ENCODE measurements at places on chromosomes 13 and 19.

DNA sequence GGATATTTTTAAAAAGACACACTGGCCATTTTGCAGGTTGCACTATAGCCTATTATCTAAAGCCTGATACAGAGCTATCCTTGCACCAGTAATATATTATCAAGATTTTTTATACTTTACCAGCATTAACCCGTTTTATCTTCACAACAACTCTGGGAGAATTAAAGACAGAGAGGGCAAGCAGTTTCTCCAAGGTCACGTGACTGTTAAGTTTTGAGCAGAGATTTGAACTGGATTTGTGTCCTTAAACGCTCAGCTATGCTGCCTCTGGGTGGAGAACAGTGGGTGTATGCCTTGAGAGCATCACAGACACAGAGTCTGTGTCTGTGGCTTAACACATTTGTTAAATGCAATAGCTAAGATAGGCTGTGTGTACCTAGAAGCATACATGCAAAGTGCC, 147.2 kb downstream of the MYO16 start:
- DNase-seq = no peak

- peak; percentile 74 for DNase-seq
Measured at GRCh38 chr19:51948975-51949374, 21.7 kb downstream of the ZNF613 start.

GRCh38 chr19:36140304-36141038, 605 bp downstream of the CAPNS1 start:
- peak; percentile 40 for DNase-seq

- no peak for DNase-seq
Measured at GRCh38 chr13:40270726-40271125, 395.7 kb downstream of the FOXO1 start.

- DNase-seq = peak; percentile 57
Measured at GRCh38 chr13:44437356-44438233, 64.0 kb downstream of the SERP2 start.

DNA sequence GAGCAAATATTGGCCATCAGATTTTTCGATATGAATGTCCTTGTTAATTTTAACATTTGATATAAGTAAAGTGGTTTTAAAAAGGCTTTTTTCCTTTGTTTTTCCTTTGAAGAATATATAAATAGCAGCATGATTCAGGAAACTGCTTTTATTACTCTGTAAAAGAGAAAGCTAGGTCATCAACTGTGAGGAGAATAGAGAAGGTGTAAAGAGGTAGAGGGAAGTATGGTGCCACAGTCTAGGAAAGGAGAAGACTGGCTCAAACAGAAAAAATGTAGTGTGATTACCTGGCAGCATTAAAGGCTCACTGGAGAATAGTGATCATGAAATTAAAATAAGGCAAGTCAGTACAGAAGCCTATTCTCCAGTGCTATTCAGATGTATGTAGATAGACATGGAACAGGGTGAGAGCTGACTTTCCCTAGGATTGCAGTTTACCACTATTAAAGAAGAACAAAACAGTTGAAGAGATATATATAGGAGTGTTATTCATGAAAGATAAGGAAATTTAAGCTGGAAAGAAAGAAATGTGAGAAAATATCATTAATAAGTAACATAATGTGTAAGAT, 1115.9 kb upstream of the PCDH9 start:
- no peak for DNase-seq

- no peak for DNase-seq
Measured at GRCh38 chr13:111242585-111242984, 77.9 kb upstream of the TEX29 start.

DNA sequence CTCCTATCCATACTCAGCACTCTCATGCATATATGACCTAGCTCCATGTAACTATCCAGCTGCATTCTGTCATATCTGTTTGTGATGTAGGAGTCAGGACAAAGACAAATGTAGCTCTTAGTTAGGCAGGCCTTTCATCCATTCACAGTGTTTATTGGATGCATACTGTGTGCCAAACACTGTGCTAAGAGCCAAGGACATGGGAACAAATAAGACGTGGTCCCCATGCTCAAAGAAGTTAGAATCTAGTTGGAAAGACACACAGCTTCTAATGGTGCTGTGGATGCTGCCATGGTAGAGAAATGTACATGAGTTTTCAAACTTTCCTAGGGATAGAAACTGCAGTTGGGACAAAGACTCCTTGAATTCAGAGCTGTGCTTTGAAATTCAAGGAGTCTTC, 31.7 kb upstream of the IL17D start:
- DNase-seq = no peak

- no peak for DNase-seq
Measured at GRCh38 chr19:33005440-33005839, 33.4 kb downstream of the FAAP24 start.

DNA sequence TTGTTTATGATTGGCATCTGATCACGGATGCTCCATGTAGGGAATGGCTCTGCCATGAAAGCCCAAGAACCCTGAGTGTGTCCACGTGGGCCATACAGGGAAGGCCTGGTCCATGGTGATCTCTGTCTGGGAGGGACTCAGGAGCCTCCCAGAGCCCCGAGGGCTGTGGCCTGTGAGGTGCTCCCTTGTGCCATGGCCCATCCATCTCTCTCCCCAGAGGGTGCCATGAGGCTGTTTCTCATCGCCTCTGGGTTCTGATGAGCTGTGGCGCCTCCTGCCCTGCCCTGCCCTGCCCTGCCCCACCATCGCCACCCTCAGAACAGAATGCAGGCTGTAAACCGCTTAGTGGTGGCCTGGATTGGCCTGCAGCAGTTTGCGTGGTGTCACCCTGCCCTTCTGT, 83.1 kb downstream of the ATP11A start:
- DNase-seq = no peak

- no peak for DNase-seq
Measured at GRCh38 chr19:21602082-21602658, 96.8 kb downstream of the ZNF429 start.

DNA sequence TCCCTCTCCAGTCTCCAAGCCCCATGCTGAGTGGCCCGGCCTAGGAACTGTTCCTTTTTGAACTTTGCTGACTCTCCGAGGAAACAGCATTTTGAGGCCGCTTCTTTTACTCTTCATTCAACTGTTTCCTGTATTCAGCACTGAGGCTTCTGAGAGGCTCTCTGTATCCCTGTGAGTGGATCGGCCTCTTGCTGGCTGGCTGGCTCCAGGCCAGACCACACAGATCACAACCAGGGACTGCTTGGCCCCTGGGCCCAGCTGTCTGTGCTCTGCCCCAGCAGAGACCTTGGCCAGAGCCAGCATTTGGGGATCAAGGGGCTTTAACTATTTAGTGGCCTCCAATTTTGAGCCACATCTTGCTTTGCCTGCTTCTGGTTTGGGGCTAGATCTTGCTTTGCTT, 75.6 kb upstream of the KL start:
- DNase-seq = peak; percentile 7

DNA sequence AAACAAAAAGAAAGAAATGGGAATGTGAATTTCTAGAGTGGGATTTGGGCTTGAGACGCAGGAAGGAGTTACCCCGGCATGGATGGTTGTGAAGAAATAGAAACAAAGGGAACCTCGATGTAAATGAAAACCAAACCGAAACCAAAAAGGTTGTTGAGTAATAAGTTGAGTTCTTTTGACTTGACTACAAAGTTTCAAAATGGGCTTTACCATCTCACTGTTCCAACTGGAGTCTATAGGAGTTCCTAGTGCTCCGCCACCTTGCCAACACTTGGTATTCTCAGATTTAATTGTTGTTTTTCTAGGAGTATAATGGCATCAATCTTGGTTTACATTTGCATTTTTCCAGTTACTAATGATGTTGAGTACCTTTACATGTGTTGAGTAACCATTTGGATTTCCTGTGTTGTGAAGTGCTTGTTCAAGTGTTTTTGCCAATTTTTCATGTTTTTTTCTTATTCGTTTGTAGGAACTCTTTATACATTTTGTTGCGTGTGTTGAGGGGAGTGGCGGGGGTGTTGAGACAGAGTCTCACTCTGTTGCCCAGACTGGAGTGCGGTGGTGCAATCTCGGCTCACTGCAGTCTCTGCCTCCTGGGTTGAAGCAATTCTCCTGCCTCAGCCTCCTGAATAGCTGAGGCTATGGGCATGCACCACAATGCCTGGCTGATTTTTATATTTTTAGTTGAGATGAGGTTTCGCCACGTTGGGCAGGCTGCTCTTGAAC, 9.2 kb downstream of the UBE2S start:
- DNase-seq = no peak

GRCh38 chr19:1000095-1000494, at the start of gene GRIN3B:
TSS of gene GRIN3B (plus strand) at chr19:1000419. CDS start at chr19:1000438, 19 bp downstream.
- no peak for DNase-seq

DNA sequence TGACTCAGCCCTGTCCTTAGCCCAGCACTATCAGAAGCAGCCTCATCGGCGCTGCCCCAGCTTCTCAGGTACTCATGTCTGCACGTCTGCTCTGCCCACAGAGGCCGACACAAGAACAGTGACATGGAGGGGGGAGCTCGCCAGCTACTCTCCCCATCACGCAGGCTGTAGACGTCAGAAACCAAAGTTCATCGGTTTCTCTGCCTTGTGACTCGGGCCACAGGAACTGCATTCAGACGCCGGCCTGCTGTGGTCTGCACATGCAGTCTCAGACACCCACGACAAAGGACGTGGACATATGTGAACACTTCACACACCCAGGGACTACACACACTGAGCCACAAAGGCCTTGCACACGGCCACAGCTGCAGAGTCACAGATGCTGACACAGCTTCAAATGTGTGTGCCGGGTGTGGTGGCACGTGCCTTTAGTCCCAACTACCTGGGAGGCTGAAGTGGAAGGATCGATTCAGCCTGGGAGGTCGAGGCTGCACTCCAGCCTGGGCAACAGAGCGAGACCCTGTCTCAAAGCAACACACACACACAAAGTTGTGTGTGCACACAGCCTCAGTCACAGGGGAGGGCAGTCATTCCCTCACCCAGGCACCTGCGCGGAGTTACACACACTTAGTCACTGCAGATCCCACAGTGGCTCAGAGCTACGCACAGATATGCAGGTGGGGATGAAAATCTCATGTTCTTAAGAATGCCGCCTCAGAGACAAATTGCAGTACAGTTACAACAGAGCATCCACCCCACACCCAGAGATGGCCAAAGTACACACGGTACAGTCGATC, 4.9 kb upstream of the ZFP36 start:
- DNase-seq = no peak

GRCh38 chr19:14540741-14541525, 11.5 kb downstream of the TECR start:
- no peak for DNase-seq

- DNase-seq = no peak
Measured at GRCh38 chr13:73943137-73943964, 190.9 kb downstream of the KLF12 start.

- DNase-seq = no peak
Measured at GRCh38 chr19:39341129-39341718, 997 bp upstream of the SAMD4B start.

DNA sequence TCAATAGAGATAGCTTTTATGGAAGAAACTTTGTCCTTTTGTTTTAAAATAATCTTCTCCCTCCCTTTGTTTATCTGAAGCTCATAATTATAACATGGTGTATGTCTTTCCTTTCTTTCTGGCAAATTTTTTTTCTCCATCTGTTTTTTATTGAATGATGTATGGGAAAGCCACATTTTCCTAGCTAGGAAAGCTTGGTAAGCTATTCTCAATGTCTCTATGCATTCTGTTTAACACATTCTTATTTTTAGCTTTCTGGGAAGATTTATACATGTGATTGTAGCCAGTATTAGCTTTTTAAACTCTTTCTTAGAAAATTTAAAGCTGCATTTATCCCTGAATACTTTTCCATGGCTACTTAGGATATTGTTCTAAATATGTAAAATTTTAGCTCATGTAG, 124.9 kb upstream of the CSNK1A1L start:
- no peak for DNase-seq

GRCh38 chr19:10782795-10783194, 53.2 kb downstream of the TMED1 start:
- no peak for DNase-seq

- peak; percentile 56 for DNase-seq
Measured at GRCh38 chr19:47699360-47699917, 13.8 kb upstream of the EHD2 start.

GRCh38 chr13:44224450-44225149, 149.0 kb upstream of the SERP2 start:
- DNase-seq = no peak

- DNase-seq = no peak
Measured at GRCh38 chr19:16611121-16611520, 16.9 kb downstream of the MED26 start.

DNA sequence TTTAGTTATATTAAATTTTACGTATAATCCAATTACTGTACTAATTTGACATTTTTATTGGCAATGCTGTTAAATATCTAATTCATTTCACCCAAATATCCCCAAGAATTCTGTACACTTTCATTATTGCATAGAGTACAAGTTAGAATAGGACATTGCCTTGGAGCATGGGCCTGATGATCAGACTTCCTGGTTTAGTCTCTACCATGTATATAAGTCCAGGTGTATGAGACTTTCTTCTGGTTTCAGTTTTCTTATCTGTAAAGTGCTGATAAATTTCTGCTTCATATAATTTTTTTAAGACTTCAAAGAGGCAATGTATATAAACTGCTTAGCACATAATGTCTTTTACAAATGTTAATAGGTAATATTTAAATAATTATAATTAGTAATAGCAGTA, 179.4 kb downstream of the KLF12 start:
- no peak for DNase-seq

Data from cerebellum (tissue), 4 donors.